ENCODE measurements at places on chromosomes 4 and X.

DNA sequence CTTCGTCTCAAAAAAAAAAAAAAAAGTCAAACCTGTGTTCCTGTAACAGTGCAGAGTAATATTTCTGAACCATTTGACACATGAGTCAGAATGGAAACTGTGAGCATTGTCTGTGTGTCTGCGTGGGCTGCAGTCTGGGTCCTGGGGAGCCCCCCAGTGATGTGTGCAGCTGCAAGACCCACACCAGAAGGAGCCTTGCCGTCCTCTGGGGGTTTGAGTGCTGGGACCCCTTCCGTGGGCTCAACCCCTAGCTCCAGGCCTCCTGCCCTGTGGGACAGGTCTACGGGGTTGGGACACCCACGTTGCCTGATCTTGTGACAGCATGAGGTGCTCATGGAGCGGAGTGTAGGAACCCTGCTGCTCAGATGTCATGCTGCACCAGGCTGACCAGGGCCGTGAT, 43.7 kb downstream of the DDX3X start:
- no peak for DNase-seq

DNA sequence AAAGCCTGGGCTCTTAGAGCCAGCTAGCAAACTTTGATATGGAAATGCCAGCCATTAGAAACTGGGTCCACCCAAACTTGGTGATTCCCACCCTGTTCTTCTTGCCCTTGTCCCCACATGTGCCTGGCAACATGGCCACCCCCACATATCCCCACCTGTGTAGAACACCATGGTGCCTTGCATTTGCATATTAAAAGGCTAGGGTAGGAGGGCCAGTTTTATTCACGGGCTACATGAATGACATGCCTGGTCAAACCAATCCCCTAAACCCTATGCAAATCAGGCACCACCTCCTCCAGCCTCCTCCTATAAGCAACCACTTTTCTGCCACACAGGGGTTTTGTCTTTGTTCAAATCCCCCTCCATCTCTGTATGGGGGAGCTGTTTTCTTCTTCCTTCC, 104.9 kb downstream of the CLNK start:
- no peak for DNase-seq

- no peak for DNase-seq
Observed at GRCh38 chrX:39550795-39551361, 546.9 kb downstream of the BCOR start.

DNA sequence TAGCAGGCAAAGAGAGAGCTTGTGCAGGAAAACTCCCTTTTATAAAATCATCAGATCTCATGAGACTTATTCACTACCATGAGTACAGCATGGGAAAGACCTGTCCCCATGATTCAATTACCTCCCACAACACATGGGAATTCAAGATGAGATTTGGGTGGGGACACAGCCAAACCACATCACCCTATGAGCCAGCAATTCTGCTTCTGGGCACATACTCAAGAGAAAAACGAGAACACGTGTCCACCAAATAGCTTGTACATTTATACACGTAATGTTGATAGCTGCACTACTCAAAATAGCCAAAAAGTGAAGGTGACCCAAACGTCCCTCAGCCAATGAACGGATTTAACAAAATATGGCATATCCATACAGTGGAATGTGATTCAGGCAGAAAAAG, 94.5 kb upstream of the DHRSX start:
- DNase-seq = no peak

- no peak for DNase-seq
Observed at GRCh38 chr4:172982151-172982590, 186.4 kb upstream of the GALNT7 start.

GRCh38 chr4:71697031-71697430, 86.8 kb downstream of the GC start:
- no peak for DNase-seq
